ENCODE measurements at places on chromosomes 1 and 21.

DNA sequence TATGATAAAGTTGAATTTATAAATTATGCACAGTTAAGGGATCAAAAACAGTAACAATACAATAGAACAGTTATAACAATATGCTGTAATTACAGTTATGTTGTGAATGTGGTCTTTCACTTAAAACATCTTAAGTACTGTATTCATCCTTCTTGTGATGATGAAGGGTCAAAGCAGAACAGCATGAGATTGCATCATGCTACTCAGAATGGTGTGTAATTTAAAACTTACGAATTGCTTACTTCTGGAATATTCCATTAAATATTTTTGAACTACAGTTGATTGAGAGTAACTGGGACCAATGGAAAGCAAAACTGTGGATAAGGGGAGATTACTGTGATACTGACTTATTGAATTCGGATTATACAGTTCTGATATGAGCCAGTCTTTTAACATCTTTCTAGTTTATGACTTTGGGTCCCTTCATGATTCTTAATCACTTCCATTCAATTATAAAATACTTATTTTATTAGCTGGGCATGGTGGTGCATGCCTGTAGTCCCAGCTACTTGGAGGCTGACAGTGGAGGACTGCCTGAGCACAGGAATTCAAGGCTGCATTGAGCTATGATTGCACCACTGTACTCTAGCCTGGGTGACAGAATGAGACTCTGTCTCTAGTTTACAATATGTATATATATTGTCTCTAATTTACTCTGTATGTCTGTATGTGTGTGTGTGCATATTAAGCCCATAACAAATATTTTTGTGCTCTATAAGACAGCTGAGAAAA is 43.2 kb downstream of the ATP1B1 start:
- peak; percentile 25 for DNase-seq

- peak; percentile 22 for DNase-seq
Measured at GRCh38 chr1:43552813-43553212, 22.1 kb downstream of the PTPRF start.

DNA sequence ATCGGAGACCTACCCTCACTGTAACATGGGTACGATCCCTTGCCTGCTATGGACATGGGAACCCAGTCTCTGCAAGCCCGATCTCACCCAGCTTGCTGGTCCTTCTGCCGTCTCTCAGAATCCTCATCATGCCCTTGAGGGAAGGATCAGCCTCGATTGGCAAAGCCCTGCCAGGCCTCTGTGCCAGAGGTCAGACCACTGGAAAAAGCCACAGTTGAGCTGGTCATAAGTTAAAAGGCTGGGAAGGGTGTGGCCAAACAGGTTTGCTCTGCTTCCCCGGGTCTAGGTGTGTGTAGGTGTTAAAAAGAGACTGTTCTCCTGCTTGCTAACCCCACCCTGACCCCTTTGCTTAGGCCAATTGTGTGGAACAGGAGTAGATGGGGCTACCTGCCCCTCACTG is 19.5 kb upstream of the PADI3 start:
- DNase-seq = no peak

GRCh38 chr1:176691251-176692228 is 228.6 kb downstream of the PAPPA2 start:
- DNase-seq = peak; percentile 76

GRCh38 chr21:41318218-41318617 is 1.6 kb downstream of the FAM3B start:
- no peak for DNase-seq

GRCh38 chr1:31568895-31569595 is 7.3 kb upstream of the TINAGL1 start:
- no peak for DNase-seq

DNA sequence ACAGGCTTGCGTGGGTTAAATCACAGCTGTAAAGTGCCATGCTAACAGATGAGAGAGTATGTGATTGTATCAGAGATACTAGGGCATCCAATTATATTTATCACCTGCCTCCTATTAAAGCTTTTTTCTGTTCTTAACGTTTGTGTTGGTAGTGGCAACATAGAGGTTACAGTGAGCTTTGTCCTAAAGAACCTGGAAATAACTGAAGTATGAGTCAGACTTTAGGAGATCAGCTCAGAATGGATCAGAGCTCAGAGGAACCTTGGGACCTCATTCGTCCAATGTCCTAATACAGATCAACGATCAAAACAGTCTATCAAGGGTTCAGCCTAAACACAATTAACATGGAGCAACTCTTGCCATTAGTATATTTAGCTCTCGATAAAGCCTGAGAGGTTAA is 81.0 kb downstream of the RGS7 start:
- no peak for DNase-seq

DNA sequence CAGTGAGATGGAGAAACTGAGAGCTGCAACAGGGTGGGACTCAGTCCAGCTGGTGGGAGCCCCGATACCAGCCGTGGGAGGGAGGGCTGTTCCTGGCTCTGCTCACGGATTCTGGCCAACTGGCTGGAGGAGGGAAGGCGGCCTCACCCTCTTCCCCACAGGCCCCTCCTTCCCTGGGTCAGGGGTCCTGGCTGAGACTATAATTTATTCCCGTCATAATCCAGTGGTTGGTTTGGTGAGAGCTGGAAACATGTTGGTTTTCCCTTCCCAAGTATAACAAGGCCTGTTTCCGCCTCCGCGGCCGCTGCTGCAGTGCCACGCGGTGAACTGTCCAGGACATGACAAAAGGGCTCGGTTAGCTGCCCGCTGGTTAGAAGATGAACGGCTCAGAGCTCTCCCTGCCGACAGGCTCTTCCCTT is 10.0 kb downstream of the PTPRF start:
- DNase-seq = peak; percentile 51

GRCh38 chr1:48552903-48553606 is 81.1 kb upstream of the SPATA6 start:
- DNase-seq = no peak

GRCh38 chr1:38077523-38078147 is 31.0 kb upstream of the POU3F1 start:
- peak; percentile 57 for DNase-seq

DNA sequence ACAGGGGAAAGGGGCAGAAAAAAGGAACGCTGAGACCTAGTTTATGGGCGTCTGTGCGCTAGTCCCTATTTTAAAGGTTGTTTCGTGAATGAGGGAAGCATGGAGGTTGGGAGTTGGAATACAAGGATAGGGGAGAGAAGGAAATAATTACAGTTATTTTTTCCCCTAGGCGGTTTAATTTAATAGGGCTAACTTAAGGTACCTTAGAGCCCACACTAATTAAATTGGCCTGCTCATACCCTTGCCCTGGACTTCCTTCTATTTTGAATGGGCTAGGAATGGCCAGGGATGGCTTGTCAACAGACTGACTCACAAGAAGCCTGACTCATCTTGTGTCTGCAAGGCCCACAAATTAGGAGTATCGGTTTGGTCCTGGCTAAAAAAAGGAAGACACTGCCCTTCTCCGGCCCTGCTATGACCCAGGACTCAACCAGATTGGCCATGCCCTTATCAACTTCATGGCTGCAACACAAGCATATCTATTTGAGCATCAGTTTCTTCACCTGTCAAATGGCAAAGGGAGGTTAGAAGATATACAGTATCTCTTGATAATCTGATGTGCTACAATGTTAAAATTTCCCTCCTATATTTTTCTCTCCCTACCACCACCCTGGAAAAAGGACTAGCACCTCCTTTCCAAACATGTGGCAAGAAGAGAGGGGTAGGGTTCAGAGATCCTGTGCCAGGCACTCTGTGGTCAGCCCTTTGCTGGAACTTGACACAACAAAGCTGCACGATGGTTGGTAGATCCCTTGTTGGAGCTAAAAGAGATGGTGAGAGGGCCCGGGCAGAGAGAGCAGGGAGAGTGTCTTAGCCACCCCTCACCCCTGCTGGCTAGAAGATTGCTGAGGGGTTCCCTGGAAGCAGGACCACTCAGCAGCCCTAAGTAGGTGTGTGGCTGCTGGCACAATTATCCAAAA is 2.2 kb upstream of the SSBP3 start:
- peak; percentile 93 for DNase-seq

- peak; percentile 31 for DNase-seq
Measured at GRCh38 chr21:34613679-34614627, 960 bp downstream of the RCAN1 start.

DNA sequence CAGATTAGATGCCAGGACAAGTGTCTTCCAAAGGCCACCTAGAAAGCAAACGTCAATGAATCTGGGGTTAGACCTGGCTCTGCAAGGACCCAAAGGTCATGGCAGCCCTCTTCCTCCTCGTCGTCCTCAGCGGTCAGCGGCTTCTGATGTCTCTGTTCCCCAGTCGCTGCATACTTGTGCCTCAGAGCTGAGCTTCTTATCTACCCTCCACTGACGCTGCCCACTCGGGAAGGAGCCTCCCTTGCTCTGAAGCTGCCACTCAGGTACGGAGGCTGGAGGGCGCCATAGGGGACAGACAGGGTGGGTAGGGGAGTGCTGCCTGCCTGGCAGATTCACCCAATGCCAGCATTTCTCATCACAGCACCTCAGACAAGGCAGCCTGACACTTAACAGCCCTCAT is 11.4 kb upstream of the UMODL1 start:
- no peak for DNase-seq

DNA sequence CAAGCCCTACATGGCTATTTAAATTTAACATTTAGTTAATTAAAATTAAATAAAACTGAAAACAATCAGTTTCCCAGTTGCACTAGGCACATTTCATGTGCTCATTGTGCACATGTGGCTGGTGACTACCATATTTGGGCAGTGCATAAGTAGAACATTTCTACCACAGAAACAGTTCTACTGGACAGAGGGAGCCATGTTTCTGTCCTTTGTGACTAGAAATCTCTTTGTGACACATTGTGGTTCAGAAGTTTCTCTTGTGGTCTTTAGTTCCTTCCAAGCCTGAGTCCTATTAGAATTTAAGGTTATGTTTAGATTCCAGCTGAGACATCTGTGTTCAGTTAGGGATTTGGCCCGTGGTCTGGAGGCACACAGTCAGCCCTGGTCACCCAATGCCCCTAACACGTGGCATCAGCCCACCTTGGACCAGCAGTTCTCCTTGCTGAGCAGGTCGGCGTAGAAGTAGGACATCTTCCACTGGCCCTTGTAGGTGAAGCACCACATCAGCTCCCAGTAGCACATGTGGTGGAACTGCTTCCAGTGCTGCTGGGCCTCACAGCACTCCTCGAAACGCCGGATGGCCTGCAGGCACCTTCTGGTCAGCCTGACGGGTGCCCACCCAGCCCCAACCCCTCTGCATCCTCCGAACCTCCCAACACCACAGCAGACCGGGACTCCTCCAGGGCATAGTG is 29.1 kb downstream of the TTC39A start:
- DNase-seq = peak; percentile 14

- no peak for DNase-seq
Measured at GRCh38 chr1:203207751-203208150, 21.2 kb upstream of the CHI3L1 start.

GRCh38 chr1:68188644-68189340 is 43.5 kb downstream of the WLS start:
- no peak for DNase-seq

DNA sequence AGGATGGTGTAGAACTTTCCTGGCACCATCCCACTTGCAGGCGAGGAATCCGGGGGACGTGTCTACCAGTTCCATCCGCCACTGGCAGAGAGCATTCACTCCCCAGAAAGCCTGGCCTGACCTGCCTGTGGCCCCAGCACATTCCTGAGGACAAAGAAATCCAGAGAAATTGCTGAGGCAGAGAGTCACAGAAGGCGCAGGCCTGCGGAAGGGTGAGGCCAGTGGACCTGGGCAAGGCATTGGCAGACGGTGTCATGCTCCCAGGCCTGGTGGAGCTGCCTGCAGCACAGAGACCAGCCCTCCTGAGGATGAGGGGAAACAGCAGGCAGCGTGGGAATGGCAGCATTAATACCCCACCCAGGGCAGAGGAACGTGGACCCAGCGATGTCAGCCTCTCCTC is 81.2 kb upstream of the F3 start:
- peak; percentile 20 for DNase-seq

DNA sequence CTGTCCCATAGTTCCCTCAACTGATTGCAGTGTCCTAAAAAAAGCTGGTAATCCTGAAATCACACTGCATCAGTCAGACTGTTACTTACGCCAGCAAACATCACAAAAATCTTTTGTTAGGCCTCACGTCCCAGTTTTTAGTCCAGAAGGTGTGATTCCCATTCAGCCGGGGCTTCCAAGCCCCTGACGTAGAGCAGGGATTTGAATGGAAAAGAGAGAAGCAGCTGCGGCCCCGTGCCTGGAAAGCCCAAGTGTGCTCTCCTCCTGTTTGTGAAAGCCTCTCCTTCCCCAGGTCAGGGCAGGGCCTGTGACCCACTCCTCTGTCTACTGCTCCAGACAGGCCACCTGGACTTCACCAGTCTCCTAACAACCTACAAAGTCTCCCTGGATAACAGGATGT is 20.7 kb downstream of the KCNA10 start:
- no peak for DNase-seq

DNA sequence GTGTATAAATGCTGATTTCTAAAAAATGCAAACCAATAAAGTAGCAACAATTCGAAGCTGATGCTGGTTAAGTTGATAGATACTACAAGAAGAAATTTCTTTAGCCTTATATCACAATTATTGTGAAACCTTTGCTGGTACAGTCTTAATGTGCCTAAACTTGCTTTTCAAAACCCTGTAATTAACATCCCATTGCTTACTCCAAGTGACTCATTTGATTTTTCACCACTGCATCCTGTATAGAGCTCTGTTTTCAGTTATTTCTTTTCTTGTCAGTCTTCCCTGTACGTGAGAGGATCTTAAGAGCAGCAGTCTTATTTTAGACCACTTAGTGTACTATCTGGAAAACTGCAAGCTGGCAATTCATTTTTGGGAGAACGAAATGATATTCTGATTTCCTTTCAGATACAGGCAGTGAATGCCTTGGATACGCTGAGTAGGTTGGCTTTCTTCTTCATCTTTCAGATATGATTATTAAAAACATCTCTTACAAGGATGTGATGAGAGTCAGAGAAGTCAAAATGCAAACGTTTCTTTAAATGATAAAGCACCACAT is 210.3 kb downstream of the KCTD3 start:
- peak; percentile 69 for DNase-seq

- DNase-seq = no peak
Measured at GRCh38 chr1:233042834-233043233, 92.4 kb downstream of the NTPCR start.

DNA sequence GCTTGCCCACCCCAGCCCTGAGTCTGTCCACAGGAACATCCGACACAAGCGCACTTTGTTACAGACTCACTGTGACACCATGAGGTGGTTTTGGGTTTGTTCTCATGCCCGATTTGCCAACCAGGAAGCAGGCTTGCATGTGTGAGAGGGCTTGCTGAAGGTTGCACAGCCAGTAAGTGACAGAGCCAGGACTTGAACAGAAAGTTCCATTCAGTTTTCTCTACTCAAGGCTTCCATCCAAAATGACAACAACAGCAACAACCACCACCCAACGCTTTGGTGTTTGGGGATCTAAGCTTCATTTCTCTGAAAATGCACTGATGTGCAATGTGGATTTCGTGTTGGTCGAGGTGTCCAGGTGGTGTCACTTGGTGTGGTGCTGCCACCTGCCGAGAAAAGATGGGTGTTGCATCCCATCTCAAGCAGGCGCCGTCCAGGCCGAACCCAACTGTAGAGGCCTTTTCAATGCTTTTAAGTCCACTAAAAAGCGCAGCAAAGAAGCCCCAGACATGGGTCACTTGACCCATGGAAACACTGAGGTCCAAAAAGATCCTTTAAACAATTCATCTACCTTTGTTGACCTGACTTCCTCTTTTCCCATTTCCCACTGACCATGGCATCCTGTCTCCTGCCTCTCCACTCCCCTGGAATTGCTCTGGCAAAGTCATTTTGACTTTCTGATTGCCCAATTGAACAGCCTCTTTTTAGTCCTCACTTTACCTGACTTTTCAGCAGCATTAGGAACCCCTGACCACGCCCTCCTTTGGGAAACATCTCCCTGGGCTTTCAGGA is 12.2 kb downstream of the CITED4 start:
- peak; percentile 56 for DNase-seq

GRCh38 chr1:152034324-152034653 is 2.5 kb downstream of the S100A11 start:
- no peak for DNase-seq
